ENCODE measurements at places on chromosomes 12 and 14.
A peak's percentile ranks its signal among the peaks of the same experiment; 100 is the strongest.

DNA sequence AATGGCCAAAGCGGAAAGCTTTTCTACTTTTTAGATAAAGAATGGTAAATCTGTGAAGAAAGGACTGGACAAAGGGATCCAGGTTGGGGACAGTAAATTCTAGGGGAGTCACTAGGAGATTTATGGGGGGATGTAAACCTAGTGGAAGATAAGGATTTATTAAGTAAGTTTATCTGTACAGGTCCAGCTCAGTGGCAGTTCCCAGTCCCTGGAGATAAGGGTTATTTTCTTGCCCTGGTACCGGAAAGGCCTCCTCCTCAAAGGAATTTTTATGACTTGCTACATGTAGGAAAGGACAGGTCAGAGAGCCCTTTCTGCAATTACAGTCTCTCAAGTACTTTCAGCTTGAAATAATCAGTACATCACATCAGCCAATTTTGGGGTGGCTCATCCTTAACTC, 72.6 kb upstream of the BICD1 start:
- no peak for DNase-seq

DNA sequence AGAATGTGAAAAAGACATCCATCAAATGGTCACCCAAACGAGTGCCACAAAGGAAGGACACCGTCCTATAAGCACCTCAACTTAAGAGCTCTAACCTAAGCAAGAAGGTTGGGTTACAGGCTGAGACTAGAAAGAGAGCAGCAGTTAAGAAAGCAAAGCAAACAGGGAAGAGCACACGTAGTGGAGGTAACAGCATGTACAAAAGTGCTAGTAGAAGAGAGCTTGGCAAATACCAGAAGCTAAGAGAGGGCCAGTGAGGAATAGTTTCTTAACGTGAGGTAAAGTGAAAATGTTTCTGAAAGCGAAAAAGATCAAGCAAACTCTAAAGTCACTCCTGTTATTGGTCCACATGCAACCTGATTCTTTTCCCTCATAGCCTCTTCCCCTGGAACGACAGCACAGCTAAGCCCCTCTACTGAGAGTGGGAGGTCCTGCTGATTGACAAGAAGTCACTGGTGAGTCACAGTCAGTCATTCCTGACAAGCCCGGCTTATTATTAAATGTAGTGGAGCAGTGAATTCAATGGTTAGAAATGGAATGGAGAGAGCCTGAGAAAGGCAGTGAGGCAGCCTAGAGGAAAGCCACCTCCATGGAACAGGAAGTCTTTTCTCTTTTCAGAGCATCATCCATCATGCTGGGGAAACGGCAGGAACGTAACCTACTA, 204.4 kb downstream of the SLC25A21 start:
- DNase-seq: no peak

DNA sequence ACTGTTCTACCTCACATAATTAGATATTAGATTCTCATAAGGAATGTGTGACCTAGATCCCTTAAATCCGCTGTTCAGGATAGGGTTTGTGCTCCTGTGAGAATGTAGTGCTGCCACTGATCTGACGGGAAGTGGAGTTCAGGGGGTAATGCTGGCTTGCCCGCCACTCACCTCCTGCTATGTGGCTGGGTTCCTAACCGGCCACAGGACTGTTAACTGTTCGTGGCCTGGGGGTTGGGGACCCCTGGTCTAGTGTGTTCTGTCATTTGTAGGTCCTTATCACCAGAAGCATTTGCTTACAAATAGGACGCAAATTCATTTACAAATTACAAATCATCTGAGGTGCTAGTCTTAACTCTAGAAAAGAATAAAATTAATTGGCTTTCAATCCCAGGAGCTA, 16.4 kb upstream of the TMEM30B start:
- DNase-seq: no peak

DNA sequence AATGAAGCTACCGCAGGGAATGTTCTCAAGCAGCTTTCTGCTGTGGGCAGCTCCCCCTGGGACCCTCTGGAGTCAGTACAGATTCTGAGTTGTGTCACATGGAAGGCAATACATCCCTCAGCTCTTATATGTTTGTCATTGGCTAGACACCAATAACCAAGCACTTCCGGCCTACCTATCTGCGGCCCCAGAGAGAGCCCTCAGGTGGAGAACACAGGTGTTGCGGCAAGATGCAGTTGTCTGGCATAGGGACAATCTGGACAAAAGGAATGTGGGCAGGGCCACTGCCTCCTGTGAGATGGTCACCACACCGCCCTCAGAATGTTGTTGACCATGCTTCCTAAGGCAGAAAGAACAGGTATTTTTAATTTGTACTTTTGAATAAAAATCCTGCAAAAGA, 118.7 kb downstream of the BRMS1L start:
- DNase-seq: no peak

DNA sequence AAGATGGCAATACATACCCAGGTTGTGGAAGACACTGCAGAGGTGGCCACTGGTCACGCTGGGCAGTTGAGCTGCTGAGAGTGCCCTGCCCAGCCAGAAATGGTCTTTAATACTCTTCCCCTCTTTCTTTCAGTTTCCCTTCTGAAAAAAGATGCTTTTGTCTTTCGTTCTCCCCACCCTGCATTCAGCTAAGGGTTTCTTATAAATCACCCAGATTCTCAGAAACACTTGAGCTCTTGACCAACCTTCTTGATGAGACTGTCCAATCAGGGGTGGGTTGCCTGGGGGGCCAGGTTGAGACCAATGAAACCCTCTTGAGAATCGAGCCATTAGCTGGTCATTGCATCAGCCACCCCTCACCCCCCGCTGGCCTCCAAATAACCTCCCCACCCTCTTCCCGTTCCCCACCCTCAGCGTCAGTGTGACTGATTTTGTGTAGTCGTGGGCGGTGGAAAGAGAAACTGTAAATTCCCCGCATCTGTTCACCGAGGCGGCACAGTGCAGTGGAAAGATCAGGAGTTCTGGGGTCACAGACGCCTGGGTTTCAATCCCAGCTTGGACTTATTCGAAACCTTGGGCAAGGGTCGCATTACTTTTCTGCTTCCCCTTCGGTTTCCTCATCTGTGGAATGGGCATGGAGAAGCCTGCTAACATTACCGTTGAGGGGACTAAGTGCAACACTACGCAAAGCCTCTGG, 52.3 kb downstream of the SLC25A47 start:
- peak; percentile 71 for DNase-seq

DNA sequence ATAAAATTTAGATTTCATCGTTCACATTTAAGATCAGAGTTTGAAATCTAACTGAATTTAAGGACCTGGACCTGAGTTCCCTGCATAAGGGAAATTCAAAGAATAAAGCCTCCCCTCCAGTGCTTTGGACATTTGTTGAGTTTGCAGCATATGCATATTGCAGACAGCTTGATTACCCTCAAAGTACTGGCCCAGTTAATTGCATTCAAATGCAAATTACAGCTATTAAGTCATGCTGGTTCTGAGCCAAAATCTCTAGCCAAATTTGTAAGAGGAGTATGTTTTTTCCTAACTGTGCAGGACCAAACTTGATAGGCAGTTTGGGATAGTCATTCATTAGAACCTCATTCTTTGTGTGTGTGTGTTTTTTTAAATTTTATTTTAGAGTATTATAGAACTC, 9.1 kb upstream of the KIF21A start:
- no peak for DNase-seq

GRCh38 chr12:87274594-87275245, 754.5 kb downstream of the C12orf50 start:
- DNase-seq: no peak

DNA sequence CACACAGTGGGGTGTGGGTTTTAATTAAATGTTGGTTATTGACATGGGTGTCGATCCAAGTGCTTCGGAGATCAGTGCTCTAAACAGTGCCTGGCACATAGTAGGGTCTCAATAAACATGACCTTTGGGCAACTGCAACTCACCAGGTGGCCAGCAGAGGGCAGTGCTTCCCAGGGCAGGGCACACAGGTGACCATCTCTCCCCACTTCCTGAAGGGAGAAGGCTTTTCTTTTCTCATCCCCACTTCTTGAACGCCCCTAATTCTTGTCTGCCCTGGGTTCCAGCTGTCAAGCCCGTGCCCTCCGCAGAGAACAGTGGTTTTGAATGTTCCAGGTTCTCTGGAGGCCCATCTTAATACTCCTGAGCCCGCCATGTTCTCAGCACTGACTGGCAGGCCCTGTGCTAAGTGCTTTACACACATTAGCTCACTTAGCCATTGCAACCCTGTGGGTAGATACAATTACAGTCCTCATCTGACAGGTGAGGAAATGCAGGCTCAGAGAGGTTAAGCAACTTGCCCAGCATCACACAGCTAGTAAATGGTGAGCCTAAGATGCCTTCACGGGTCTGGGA, 16.3 kb downstream of the RAPGEF3 start:
- DNase-seq: peak; percentile 75

- DNase-seq: no peak
Observed at GRCh38 chr14:82897469-82898308, 1364.0 kb upstream of the SEL1L start.

- DNase-seq: no peak
Observed at GRCh38 chr12:78177298-78177697, 346.6 kb downstream of the NAV3 start.

DNA sequence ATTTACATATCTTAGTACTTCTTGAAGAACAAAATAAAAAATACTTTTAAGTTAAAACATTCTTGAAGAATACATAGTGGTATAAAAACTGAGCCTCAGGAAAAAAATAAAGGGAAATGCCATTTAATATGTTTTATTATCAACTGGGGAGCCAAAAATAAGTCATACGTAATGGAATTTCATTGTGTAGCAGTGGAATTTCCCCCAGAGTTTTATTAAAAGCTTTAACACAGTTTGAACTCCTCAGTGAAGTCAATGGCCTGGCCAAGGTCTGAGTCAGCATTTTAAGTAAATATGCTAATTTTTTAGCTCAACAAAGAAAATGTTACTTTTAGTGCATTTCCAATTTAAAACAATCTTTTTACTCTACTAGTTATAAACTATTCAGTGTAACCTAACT, 350.1 kb upstream of the ATP2B1 start:
- no peak for DNase-seq

- no peak for DNase-seq
Observed at GRCh38 chr12:1584326-1584725, 10.1 kb downstream of the FBXL14 start.

DNA sequence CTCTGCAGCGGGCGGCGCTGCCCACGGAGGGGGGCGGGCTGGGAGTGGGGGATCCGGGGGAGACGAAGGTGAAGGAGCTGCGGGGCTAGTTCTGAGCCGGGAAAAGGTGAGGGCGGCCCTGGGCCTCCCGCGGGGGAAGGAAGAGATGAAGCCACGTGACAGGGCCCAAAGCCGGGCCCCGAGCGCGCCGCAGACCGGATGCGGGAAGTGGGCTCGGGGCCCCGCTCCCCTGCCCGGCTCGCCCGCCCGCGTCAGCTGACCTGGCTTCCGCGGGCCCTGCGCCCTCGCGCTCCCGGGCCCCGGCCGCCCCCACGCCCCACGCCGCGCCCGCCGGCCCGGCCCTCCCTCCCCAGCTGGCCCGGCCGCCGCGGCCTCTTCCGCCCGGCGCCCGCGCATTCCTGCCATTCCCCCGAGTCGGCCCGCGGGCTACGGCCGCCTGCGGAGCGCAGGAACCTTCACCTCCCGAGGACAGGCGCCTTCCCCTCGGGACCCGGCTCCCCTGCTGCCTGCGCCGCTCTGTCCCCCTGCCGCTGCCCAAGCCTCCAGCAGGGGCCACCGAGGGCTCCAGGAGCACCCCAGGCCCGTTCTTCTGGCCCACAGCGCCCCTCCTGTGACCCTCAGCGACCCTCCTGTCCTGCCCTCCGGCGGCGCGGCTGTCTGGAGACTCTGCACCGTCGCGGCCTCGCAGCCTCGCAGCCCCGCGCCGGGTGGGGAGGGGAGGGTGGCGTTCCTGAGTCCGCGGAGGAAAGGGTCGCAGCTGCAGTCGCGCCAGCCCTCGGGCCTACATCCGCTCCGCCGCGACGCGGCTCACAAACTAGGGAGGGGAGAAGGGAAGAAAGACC, 20.4 kb downstream of the NINJ2 start:
- DNase-seq: peak; percentile 40

DNA sequence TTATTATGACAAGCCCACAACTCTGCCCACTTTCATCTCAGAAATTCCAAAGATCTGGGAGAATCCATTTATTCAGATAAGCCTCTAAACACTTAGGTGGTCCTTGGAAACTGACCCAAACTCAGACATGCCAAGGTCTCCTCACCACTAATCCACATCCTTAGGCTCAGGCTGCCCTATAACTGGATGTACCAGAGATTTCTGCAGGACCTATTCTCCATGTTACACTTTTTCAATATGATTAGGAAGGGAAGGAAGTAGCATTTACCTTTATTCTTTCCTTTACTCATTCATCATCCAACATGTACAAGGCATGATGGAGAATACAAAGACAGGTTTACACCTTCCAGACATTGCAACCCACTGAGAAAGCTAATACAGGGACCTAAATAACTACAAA, 145.9 kb upstream of the BMP4 start:
- DNase-seq: no peak

DNA sequence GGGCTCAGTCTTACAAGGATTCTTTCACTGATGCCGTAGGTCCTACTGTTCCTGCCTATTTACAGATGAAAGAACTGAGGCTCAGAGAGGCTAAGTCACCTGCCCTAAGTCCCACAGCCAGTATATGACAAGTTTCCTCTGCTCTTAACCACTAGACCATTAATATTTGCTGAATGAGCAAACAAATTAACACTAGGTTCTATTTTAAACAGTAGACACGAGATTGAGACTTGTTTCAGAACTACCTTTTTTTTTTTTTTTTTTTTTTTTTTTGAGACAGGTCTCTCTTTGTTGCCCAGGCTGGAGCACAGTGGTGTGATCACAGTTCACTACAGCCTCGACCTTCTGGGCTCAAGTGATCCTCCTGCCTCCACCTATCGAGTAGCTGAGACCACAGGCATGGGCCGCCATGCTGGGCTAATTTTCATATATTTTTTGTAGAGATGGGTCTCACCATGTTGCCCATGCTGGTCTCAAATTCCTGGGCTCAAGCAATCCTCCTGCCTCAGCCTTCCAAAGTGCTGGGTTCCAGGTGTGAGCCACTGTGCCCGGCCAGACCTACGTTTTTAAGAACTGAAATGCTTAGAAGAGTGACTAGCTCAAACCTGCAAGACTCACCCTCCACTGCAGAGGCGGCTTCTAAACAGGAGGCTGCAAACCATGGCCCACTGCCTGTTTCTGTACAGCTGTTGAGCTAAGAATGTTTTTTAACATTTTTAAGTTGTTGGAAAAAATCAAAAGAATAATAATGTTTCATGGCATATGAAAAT, 12.9 kb downstream of the SYNE3 start:
- no peak for DNase-seq

DNA sequence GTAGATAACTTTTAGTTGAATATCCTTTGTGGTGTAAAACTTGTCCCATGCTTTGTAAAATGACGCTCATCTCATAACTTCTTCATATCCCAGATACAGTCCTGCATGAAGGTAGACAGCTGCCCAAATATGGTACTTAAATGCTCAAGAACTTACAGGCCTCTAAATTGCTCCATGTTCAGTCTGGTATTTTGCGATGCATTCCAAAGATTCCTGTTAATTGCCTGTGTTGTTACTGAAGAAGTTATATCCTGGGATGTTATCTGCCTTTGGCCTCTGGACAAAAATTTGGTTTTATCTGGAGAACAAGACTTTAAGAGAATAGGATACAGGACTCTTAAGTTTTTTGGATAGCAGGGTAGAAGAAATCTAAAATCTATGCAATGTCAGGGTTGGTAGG, 473.0 kb downstream of the PCNX1 start:
- DNase-seq: no peak
